ENCODE measurements at places on chromosomes 3 and 15. TPM values are rescaled to one million over a fixed set of nuclear protein-coding genes. Genes with fewer than 3 reads are reported as not detected.
A peak's percentile ranks its signal among the peaks of the same experiment; 100 is the strongest.

Gene STRIT1
- total RNA-seq = not detected

Gene TRANK1
- 26.1 TPM for total RNA-seq

Gene HCLS1
- total RNA-seq = not detected

Gene CD47
- total RNA-seq = 44.8 TPM

Gene SLC6A1
- total RNA-seq = 39.1 TPM

Gene CD96
- not detected for total RNA-seq

- no peaks in the 10 kb centered on the region for H3K27me3 ChIP-seq
- no peak overlapping the region for H3K27ac ChIP-seq
- H3K4me3 ChIP-seq = no peak overlapping the region
- no peak for DNase-seq
- peaks cover 9% of the 10 kb centered on the region for H3K4me1 ChIP-seq
Observed at GRCh38 chr15:63803106-63803886, 30.5 kb downstream of the HERC1 start.

DNA sequence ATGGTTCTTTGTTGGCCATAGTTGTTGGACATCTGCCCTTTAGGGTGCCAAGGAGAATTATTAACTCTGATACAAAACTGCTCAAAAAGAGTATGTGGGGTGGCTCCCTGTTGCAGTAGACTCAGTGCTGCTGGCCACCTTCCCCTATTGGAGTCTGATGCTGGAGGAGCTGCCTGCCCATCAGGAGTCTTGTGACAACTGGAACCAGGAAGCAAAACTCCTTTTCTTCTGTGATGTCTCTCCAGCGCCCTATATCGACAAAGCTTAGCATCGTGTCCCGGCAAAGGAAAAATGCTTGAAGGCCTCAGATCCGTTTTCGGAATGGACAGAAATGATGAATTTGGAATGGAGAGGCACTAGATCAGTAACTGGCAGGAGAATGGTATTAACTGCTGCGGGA is 23.5 kb downstream of the PAK2 start:
- H3K27ac ChIP-seq = peak overlapping the region; percentile 3

GRCh38 chr3:16406579-16406978 is 106.9 kb downstream of the RFTN1 start:
- H3K36me3 ChIP-seq = peaks cover 25% of the 10 kb centered on the region
- no peak overlapping the region for H3K4me3 ChIP-seq
- no peak for DNase-seq
- H3K27me3 ChIP-seq = no peaks in the 10 kb centered on the region
- H3K27ac ChIP-seq = peak overlapping the region; percentile 86

DNA sequence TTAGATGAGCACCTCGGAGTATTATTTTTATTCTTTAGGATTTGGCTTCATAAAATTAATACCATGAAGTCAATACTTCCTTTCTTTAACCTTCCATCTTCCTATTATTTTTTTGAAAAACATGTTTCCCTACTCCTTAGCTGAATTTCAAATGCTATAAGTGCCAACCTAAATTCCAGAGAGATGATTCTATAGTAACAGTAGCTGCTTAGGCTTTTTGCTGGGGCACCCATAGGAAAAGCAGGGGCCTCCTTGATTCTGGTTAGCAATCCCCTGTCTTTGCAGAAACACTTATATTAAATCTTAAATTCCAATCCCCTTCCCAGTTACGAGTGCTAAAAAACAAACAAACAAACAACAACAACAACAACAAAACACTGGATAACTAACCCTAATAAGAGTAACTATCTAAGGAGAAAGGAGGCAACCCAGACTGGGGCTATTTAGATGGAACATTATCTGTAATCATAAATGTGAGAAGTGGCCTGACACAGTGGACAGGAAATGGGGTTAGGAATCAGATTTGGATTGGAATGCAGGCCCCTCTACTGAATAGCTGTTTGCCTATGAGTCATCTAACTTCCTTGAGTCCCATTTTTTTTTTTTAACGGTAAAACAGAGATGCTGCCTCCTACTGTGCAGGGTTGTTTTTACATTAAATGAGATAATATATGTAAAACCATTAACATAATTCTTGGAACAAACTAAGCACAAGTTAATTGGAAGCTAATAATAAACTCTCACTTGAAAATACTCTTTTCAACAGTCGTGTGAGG is 148.1 kb downstream of the WDR72 start:
- H3K36me3 ChIP-seq = no peaks in the 10 kb centered on the region
- no peaks in the 10 kb centered on the region for H3K27me3 ChIP-seq
- H3K27ac ChIP-seq = no peak overlapping the region
- H3K4me1 ChIP-seq = no peaks in the 10 kb centered on the region
- DNase-seq = no peak
- no peak overlapping the region for H3K4me3 ChIP-seq

DNA sequence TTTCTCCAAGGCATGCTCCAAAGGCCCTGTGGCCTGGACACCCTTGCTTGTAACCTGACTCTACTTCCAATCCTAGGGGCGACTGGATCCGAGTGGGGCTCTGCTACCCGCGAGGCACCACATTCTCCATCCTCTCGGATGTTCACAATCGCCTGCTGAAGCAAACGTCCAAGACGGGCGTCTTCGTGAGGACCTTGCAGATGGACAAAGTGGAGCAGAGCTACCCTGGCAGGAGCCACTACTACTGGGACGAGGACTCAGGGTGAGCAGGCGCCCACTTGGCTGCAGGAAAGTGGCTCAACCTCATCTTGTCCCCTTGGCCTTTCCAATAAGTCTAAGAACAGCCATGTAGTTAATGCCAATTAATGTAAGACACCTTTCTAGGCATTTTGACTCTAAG is 51.9 kb downstream of the MESD start:
- H3K4me1 ChIP-seq = peaks cover 9% of the 10 kb centered on the region
- H3K27me3 ChIP-seq = no peaks in the 10 kb centered on the region
- DNase-seq = no peak
- H3K36me3 ChIP-seq = peaks cover 82% of the 10 kb centered on the region

GRCh38 chr3:76900596-76900995 is 139.3 kb upstream of the ROBO2 start:
- no peaks in the 10 kb centered on the region for H3K36me3 ChIP-seq
- peaks cover 3% of the 10 kb centered on the region for H3K27me3 ChIP-seq
- H3K4me1 ChIP-seq = no peaks in the 10 kb centered on the region
- H3K27ac ChIP-seq = no peak overlapping the region
- no peak overlapping the region for H3K4me3 ChIP-seq

- no peak overlapping the region for H3K4me3 ChIP-seq
- H3K27ac ChIP-seq = no peak overlapping the region
- no peaks in the 10 kb centered on the region for H3K36me3 ChIP-seq
Observed at GRCh38 chr3:102200560-102200959, 234.3 kb upstream of the ZPLD1 start.

DNA sequence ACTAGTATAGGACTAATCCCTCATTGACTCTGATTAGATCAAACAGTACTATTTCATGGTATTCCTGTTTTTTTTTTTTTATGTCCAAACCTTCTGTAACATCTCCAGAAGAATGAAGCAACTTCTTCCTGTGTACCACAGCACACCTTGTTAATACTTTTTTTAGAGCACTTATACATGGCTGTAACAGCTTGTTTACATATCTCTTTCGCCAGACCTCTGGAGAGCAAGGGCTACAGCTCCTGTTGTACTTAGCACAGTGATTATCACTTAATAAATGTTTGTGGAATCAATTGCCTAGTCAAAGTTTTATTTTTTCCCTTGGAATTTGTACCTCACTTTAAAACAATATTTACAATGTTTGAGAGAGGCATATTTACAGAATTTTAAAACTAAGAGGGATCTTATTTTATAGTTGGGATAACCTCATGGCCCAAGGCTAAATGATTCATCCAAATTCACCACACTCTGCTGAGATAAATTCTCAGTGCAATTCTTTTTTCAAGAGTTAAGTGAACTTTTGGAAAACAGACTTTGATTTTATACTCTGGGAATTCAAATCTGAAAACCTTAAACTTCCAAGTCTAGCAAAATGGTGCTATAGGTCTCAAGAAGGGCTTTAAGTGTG is 9.2 kb upstream of the GATM start:
- no peaks in the 10 kb centered on the region for H3K4me1 ChIP-seq
- H3K27ac ChIP-seq = no peak overlapping the region
- no peaks in the 10 kb centered on the region for H3K36me3 ChIP-seq
- peaks cover 78% of the 10 kb centered on the region for H3K27me3 ChIP-seq
- DNase-seq = no peak

DNA sequence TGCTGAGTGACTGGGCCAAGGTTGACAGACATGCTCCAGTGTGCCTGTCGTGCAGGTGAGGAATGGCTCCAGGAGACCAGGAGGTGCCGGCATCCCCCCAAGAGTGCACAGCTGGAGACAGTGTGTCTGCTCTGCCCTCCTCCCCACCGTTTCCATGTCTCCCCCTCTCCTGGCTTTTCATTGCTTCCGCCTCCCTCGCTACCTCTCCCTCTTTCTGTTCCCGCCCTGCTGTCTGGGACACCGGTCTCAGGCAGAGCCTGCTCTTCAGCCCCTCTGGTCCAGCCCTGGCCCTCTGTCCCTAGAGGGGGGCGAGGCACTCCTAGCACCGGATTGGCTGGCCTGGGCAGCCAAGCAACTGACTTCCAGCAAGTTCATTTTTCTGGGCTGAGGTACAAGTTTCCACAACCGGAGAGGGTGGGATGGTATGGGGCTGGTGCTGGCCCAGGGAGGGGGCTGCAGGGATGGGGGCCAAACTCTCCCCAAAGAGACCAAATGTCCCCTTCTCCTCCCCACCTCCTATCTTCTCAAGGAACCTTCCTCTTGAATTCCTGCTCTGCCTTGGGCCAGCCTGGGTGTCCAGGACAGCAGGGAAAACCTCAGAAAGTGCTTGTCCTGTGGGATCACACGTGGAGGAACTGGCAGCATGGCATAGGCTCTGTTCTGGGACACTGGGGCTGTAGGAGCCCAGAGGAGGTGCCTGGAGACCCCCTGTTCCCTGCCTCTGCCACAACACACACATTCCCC is 32.6 kb downstream of the PRKCD start:
- no peak overlapping the region for H3K4me3 ChIP-seq
- H3K27ac ChIP-seq = peak overlapping the region; percentile 78
- DNase-seq = no peak
- no peaks in the 10 kb centered on the region for H3K27me3 ChIP-seq

DNA sequence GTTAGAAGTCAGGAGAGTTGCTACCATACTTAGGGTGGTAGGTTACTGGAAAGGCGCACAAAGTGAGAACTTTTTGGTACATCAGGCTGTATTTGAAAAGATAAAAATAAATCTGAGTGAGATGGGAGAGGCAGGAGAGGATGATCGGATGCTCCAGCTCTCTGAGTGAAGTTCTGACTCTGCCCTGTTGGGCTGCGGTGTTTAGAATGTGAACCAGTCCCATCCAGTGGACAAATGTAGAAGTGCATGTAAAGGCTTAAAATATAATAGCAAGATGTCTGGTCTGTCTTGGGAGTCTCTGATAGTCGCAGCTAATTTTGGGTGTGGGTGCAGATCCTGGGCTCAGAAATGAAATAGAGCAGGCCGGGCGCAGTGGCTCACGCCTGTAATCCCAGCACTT is 30.4 kb downstream of the ACKR2 start:
- DNase-seq = peak; percentile 80
- no peak overlapping the region for H3K27ac ChIP-seq
- no peaks in the 10 kb centered on the region for H3K36me3 ChIP-seq
- peaks cover 33% of the 10 kb centered on the region for H3K27me3 ChIP-seq

DNA sequence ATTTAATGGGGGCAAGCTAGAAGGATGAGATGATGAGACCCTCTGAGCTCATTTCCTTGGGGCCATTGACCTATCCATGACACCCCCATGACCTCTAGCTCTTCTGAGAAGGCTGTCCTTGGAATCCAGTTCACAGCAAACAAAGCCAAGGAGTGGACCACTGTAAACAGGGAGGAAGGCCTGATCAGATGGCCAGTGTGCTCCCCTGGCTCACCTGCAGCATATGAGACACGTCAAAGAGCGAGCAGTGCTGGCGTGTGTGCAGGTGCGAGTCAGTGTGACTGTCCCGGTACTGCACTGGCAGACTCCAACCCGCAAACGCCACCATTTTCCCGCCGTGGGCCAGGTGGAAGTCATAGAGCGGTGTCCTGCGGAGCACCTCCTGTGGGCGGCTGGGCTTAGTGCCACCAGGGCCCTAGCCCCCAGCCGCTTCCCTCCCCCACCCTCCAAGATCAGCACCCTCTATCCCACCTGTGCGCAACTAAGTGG is 339 bp downstream of the AMT start:
- no peak overlapping the region for H3K27ac ChIP-seq
- H3K4me1 ChIP-seq = peaks cover 5% of the 10 kb centered on the region
- no peaks in the 10 kb centered on the region for H3K27me3 ChIP-seq
- peaks cover 14% of the 10 kb centered on the region for H3K36me3 ChIP-seq
- DNase-seq = no peak

GRCh38 chr15:68871507-68871906 is 50.8 kb upstream of the ANP32A start:
- no peak overlapping the region for H3K27ac ChIP-seq
- no peak for DNase-seq
- no peaks in the 10 kb centered on the region for H3K36me3 ChIP-seq
- peaks cover 11% of the 10 kb centered on the region for H3K4me1 ChIP-seq

DNA sequence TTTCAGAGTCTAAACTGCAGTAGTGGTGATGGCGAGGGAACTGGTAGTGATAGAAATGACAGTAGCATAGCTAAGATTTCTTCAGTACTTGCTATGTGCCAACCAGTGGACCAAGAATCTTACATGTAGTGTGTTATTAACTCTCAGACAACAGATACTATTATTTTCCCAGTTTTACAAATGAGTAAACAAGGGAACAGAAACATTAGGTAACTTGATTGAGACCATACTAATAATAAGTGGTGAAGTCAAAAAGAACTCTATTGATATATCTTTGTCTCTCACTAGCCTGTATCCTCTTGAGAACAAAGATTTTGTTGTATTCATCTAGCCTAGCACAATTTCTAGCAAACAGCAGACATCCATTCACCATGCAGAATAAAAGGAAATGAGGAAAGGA is 250.1 kb downstream of the ZBTB20 start:
- H3K4me3 ChIP-seq = no peak overlapping the region
- H3K27me3 ChIP-seq = no peaks in the 10 kb centered on the region
- no peak for DNase-seq
- peaks cover 8% of the 10 kb centered on the region for H3K4me1 ChIP-seq

GRCh38 chr15:96553006-96553405 is 222.5 kb downstream of the NR2F2 start:
- peaks cover 4% of the 10 kb centered on the region for H3K4me1 ChIP-seq
- H3K36me3 ChIP-seq = no peaks in the 10 kb centered on the region
- no peak for DNase-seq
- H3K4me3 ChIP-seq = no peak overlapping the region
